ENCODE measurements at places on chromosomes 2 and 18. TPM values are rescaled to one million over a fixed set of nuclear protein-coding genes. Genes with fewer than 3 reads are reported as not detected.

ZNF512 gene
- 90.0 TPM for polyA plus RNA-seq

ACMSD gene
- 43.9 TPM for polyA plus RNA-seq

MAP2 gene
- 42.7 TPM for polyA plus RNA-seq

OSBPL1A gene
- polyA plus RNA-seq: 58.0 TPM

NT5C1B gene
- 1.5 TPM for polyA plus RNA-seq

MAT2A gene
- polyA plus RNA-seq: 467 TPM

DNER gene
- 67.2 TPM for polyA plus RNA-seq

REV1 gene
- polyA plus RNA-seq: 85.5 TPM

NXPH2 gene
- polyA plus RNA-seq: 5.6 TPM

EML6 gene
- polyA plus RNA-seq: 20.4 TPM

NYAP2 gene
- polyA plus RNA-seq: 0.17 TPM

PLB1 gene
- 1.2 TPM for polyA plus RNA-seq

MOGAT1 gene
- polyA plus RNA-seq: 0.27 TPM

KLHL14 gene
- 33.1 TPM for polyA plus RNA-seq

DNA sequence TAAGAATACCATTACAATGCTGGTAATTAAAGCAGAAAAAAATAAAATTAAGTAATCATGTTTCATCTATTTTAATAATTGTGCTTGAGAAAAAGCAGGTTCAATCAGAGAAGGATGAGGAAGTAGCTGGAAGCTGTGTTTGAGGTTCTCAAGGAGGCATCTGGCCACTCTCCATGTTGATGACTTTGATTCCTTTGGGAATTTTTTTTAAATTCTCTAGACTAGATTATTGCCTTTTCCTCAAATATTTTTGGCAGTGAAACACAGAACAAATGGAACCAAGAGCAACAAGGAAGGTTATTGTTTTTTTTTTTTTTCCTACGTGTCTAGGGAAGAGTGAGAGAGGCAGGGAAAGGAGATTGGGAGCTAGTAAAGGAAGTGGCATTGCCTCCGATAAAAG, 99.9 kb upstream of the NRP2 start:
- DNase-seq: no peak

DNA sequence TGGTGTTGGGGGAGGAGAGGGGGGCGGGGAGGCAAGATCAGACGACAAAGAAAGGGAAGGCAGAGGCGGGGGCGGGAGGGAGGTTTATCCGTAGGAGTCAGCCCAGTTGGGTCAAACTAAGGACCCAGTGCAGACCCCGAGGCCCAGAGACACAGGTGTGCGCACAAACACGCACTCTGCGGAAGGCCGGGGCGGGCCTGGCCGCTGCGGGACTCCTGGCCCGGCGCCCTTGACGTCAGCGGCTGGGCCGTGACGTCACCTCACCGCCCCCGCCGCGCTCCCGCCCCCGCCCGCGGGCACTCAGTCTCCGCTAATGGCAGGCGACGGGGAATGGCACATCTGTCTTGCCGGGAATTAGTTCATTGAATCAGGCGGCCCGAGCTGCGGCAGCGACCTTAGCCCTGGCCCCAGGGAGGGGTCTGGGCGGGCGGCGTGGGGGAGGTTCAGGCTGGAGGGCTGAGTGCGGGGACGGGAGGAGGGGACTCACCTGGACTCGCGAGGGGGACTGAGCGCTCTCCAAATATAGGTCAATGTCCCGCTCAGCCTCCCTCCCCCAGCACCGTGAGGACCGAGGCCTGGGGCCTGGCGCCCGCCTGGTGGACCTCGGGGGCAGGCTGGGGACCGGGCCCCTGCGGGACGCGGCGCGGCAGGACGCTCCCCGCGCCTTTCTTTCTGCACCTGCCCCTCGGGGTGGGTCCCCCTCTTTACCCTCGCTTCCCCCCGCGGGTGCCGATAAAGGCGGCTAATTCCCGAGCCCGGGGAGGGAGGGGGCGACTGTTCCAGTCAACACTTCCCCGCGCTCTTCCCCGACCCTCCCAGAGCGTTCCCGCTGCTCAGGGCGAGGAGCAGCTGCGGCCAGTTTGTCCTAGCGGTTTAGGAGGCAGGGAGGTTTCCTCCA, 15.5 kb upstream of the ECEL1 start:
- DNase-seq: no peak

DNA sequence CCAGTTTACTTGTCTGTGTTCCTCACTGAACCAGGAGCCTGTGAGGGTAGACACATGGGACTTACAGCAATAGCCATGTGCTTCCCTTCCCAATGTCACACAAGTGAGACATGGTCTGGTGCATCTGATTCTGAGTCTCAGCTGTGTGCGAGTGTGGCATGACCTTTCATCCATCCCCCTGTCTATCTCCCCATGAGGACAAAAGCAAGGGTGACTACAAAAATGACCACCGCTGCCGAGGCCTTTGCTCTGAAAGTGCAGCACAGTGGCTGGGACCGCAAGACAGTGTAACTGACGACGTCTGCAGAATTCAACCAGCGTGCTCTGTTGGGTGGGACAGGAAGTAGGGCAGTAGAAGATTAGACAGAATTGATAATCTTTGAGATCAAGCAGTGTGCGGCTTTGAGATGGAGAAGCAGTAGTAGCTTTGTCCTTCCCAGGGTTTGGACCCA, 50.5 kb downstream of the RAB31 start:
- no peak for DNase-seq

- no peak for DNase-seq
Measured at GRCh38 chr2:46991985-46992384, 76.4 kb upstream of the MCFD2 start.

GRCh38 chr2:221203856-221204255, 368.2 kb downstream of the EPHA4 start:
- no peak for DNase-seq

DNA sequence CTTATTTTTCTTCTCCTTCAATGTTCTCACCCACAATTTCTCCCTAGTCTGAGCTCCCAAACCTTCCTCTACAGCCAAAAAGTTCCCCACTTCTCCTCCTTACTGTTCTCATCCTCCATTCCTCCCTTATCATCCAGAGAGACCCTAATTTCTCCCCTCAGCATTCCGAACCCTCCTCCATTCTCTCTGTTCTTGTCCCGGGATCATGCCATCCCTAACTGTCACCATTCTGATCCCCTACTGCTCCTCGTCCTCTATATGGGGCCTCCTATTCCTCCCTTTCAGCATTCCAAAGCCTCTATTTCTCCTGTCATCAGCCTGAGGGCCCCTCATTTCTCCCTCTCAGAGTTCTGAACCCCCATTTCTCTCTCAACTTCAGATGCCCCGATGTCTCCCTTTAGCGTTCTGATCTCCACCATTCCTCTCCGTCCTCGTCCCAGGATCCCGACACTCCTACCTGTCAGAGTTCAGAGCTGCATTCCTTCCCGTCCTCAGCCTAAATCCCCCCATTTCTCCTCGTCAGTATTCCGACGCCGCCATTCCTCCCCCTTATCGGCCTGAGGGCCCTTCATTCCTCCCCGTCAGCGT, 522 bp downstream of the MBD1 start:
- no peak for DNase-seq

GRCh38 chr2:224904381-224904780, 137.9 kb downstream of the DOCK10 start:
- no peak for DNase-seq

DNA sequence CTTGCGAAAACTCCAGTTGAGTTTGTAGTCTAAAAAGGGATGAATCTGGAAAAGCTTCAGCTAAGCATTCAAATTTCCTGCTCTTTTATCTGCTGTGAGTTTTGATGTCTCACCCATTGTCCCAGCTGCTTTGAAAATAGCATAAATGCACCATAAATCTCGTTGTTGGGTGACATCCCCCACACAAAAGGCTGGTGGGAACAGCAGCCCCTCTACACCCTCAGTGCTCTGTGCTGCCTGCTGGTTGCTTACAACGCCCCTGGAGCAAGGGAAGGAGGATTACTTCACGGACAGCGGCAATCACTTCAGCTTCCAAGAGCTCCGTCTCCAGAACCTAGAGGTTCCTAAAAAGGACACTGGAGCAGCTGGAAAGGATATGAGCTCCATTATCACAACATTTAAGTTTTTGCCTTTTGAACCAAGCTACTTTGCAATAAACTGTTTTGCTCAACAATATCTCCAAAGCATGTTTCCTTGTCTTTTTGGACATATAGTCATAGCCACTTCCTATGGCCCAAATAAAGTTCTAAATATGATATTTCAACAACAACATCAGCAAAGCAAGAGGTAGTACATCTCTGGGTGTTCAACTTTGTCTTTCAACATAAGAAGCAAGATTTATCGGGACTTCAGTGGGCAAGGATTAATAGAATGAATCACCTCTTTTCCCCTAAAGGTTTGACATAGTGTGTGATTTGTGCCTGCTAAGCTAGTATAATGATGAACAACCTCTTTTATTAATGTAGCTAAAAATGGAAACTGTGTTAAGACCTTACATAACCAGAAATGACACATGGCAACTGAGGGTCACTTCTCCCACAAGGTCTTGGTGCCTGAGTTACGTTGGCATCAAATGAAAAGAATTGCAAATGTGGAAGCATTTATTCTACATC, 413.5 kb downstream of the TXNL1 start:
- no peak for DNase-seq

DNA sequence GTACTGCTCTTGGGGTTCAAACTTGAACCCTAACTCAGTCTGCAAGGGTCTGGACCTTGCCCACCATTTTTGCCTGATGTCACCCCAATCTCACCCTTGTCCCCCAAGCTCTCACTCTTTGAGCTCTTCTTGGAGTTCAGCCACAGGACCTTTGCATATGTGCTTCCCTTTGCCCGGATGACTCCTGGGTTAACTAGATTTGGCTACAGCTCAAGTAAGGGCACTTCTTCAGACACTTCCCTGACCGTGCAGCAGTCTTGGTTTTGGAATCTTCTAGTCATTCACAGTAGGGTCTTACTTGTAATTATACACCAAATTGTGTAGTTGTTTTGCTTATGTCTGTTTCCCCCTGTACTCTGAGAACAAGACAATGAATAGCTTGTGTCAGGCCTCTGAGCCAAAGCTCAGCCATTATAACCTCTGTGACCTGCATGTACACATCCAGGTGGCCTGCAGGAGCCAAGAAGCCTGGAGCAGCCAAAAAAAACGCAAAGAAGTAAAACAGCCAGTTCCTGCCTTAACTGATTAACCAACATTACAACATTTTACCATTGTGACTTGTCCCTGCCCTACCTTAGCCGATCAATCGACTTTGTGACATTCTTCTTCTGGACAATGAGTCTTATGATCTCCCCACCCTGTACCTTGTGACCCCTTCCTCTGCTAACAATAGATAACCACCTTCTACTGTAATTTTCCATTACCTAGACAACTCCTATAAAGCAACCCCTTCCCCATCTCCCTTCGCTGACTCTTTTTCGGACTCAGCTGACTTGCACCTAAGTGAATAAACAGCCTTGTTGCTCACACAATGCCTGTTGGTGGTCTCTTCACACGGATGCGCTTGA, 1.0 kb upstream of the MOGAT1 start:
- no peak for DNase-seq

DNA sequence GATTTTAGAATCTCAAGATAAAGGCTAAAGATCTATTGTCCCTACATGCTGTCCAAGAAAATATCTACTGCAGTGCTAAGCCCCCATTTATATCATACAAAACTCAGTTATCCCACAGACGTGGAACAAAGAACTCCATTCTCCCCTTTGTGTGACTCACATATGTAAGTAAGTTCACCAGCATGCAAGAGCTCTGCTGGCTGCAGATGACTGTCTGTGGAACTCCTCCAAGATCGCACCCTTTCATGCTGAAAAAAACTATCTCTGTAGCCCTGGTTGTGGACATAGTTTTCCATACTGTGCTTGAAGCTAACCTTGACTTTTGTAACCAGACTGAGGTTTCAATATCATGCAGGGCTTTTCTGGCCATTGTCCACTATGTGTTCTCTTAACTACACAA, 207.1 kb downstream of the ZNF521 start:
- no peak for DNase-seq

DNA sequence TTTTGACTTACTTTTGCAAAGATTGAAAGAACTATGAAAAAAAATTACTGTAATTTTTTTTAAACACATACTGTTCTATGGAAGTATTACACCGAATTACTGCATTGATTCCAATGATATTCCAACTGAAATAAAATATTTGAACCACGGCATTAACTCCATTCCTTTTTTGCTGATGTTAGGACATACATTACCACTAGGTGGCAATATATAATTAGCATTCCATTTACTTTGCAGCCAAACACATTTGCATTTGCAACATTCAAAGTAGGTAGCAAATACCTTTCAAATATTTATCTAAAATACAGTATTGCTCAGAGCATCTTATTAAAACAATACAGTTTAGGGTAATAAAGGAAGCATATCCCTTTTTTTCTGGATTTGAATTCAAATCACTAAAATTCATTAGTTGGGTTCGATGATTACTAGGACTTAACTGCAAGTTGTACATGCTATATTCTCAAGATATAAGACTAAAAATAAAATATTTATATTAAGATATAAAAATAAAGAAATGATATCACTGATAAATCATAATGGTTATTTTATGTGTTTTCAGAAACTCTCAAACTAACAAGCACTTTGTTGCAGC, 31.3 kb downstream of the LANCL1 start:
- peak; percentile 6 for DNase-seq

GRCh38 chr2:219459460-219460311, 25.0 kb downstream of the SPEG start:
- no peak for DNase-seq

GRCh38 chr2:112772322-112772721, 7.9 kb upstream of the CKAP2L start:
- no peak for DNase-seq

DNA sequence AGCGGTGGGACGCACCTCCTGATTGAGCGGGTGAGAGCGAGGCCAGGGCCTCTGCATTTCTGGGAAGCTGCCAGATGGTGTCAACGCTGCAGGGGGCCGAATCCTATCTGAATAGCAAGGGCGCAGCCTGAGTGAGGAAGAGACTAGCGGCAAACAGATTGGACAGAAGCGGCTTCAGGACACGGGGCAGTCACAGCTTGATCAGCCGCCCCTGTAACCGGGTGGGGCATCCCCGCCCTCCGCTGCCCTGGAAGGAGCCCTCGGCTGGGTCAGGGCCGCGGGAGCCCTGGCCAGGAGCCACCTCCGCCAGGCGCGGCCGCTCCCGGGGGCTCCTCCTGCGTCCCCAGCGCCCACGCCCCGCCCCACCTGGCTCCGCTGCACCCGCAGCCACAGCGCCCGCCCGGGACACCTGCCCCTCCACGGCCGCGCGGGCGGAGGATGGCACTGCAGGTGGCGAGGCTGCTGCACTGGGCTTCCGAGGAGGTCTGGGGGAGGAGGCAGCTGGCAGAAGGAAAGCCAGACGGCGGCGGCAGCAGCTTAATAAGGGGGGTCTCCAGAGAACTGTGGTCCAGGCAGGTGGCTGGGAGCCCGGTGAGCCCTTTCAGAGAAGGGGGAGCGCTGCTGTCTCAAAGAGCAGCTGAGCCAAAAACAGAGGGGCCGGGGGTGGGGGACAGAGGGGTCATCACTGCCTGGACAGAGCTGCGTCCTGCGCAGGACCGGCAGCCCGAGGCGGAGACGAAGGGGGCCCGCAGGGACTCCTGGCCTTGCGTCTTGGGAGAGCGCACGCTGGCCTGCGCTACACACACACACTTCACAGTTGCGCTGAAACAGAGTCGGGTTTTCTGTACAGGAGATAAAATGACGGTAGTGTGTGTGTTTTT, 18.8 kb upstream of the SOX11 start:
- no peak for DNase-seq

Measured in left kidney (tissue), 8 donors.